ENCODE measurements at places on chromosomes 2 and 18. TPM values are rescaled to one million over a fixed set of nuclear protein-coding genes. Genes with fewer than 3 reads are reported as not detected.

HOXD13 gene
- total RNA-seq, result not detected

CIDEA gene
- 0.14 TPM for total RNA-seq

SLC9A4 gene
- not detected for total RNA-seq

GAREM1 gene
- total RNA-seq, result 0.72 TPM

EPHA4 gene
- 17.5 TPM for total RNA-seq

All from placental pericyte (primary cell).